T-helper 2 cell treated with Interferon-gamma antibody and Interleukin-4, amounts not matched to agents 5 μg/mL and 100 μg/mL, for 36 hours (primary cell): ENCODE measurements at places on chromosomes 16 and 17.
A peak's percentile ranks its signal among the peaks of the same experiment; 100 is the strongest.

GRCh38 chr16:81841722-81842121, 62.6 kb downstream of the PLCG2 start:
- DNase-seq = no peak

DNA sequence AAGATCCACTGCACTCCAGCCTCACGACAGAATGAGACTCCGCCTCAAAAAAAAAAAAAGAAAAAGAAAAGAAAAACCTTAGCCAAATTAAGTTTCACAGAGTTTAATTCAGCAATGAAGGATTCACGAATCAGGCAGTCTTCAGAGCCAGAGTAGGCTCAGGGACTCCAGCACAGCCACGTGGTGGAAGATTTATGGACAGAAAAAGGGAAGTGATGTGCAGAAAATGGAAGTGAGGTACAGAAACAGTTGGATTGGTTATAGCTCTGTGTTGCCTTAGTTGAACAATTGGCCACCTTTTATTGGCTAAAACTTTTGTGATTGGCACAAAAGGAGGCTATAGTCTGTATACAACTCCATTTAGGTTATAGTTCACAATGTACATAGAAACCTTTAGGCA, 256.6 kb downstream of the HS3ST3B1 start:
- no peak for DNase-seq

GRCh38 chr16:23566724-23567123, 9.2 kb downstream of the UBFD1 start:
- DNase-seq = no peak

GRCh38 chr16:28003923-28004322, 59.6 kb downstream of the GSG1L start:
- DNase-seq = no peak

DNA sequence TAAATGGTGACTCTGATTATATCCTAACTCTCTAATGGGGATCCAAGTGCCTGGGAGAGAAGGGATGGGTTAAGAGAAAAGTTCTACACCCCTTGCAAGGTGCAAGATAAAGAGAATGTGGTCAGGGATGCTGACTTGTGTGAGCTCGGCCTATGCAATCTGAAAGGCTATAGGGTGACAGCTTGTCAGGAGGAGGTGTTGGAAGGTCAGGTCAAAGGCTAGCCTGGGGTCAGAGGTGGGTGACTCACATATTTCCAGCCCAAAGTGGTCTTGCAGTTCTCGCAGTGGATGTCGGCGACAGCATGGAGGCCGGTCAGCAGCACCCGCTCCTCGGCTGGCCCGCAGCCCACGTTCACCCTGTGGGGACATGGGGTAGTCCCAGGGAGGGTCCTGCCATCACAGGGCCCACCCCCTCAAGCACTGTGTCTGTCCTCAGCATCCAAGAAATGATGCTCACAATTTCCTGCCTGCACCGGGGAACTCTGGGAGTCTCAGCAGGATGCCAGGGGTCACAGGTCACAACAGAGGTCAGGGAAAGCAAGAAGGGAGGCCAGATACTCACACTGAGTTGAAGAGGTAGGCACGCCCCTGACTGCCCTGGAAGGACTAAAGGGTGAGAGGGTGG, 1.4 kb downstream of the YPEL3 start:
- no peak for DNase-seq

DNA sequence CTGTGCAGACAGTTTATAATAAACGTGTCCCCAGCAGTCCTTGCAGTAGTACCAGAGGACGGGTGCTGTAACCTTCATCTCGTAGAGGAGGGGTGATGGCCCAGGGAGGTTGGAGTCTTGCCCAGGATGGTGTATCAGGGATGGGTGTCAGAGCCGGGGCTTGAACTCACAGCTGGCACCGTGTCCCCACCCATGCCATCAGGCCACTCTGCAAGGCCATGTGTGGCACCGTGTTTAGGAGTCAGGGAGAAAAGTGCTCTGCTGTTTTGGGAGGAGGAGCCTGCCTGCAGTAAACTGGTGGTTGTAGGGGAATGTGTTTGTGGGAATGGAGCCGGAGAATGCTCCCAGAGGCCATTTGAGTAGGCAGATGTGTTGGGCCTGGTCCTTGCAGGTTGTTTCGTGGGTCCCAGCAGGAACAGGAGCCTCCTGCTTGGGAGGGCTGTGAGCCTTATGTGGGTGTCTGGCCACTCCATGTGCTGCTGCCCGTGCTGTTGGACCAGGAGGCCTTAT, 1.7 kb downstream of the ADORA2B start:
- DNase-seq = no peak

GRCh38 chr17:80347536-80347935, 67.4 kb upstream of the ENDOV start:
- DNase-seq = no peak

GRCh38 chr16:80541306-80541694, 507 bp downstream of the DYNLRB2 start:
- no peak for DNase-seq

DNA sequence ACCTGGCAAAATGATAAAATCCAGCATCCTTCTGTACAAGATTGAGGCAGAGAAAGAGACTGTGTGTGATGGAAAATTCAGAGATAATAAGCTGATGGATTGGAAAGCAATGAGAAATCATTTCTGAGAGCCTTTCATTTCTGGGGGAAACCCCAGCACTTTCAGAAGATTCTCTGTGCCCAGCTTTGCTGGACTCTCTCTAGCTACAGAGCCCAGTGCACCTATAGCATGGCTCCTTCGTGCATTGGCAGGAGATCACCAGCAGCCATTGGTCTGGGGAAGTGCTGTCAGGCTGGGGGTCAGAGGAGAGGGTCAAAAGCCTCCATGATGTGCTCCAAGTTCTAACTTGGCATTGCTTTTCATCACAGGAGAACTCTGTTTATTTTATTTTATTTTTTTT, 259.9 kb downstream of the SOX9 start:
- DNase-seq = no peak

DNA sequence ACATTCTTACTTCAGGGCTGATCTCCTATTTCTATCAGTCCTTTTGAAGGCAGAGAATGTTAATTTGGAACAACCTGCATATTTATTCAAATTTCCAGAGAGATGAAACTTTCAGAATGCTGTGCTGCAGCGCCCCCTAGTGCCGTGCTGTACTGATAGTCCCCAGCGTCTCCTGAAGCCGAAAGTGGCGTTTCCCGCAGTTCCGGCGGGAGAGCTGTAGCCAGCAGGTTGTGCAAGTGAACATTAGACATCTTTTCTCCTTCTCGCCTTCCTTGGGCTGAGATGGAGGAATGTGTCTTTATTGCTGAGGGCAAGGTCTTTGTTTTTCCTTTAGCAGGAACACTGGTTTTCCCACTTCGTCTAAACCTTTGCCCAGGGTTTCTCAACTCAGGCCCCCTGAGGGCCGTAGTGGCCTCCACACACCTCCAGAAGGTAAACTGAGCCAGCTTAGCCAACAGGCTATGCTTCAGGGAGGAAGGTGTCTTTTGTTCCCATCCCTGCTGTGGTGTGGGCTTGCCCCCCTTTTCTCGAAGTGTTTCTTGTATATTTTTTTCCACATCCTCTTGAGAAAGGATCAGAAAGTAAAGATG, 26.4 kb downstream of the USP10 start:
- DNase-seq = peak; percentile 57

GRCh38 chr16:55955424-55955823, 80.3 kb upstream of the CES5A start:
- no peak for DNase-seq

DNA sequence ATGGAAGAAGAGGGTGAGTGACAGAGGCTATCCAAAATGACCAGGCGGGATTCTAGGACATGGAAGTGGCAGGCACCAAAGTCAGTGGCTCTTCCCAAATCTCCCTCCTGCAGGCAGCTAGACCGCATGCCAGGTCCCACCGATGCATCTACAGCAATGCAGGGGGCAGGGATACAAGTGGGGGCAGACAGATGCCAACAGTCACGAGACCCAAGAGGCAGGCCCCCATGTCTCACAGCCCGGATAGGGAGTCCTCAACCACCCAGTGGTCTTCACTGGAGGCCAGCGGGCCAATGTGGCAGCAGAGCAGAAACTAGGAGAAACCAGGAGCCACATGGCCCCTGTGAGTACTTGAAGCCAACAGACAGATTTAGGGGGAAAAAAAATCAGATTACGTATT, 20.0 kb downstream of the NPLOC4 start:
- no peak for DNase-seq

GRCh38 chr17:64596439-64596838, 65.7 kb downstream of the SMURF2 start:
- DNase-seq = no peak

DNA sequence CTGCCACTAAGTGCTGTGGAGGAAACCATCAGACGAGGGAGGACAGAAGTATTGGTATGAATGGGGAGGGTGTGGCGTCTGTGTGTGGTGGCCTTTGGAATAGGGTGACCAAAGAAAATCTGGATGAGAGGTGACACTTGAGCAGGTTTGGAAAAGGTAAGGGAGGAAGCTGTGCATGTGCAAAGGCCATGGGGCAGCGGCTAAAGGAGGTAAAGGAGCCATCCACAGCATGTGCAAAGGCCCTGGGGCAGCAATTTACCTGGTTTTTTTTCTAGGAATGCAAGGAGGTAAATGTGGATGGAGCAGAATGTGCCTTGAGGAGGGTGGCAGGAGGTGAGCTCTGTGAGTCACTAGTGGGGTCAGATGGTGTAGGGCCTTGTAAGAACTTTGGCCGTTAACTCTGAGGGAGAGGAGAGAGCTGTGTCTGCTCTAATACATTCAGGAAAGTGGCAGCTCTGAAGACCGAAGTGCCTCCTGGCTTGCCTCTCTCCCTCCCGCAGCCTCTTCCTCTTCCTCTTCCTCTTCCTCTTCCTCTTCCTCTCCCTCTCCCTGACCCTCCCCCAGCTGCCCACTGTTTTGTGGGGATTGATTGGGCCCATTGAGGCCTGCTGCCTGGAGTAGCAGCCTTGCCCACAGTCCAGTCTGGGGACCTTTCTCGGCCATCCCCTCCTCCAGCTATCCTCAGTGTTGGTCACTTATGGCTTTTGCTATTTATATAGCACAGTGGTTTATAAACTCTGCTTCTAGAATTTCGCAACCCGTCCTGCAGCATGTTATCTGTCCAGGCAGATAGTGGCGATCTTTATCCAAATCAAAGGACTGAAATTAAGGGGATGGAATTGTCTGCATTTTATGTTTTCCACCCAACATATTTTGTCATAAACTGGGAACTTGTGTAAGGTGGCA, 38.7 kb downstream of the CMIP start:
- DNase-seq = no peak

- DNase-seq = no peak
These were observed 27.2 kb upstream of the CDC6 start for GRCh38 chr17:40260528-40260927.

- DNase-seq = no peak
These were observed 24.6 kb upstream of the LRRC75A start for GRCh38 chr17:16516594-16517051.

- DNase-seq = no peak
These were observed 50.1 kb upstream of the IRX3 start for GRCh38 chr16:54336631-54337204.

GRCh38 chr17:57876866-57877237, 27.0 kb upstream of the MRPS23 start:
- no peak for DNase-seq

GRCh38 chr16:55479430-55480140, 587 bp downstream of the MMP2 start:
- no peak for DNase-seq
